Stimulated activated CD8-positive, alpha-beta memory T cell treated with anti-CD3 and anti-CD28 coated beads, Interleukin-7, amount 100 ng/mL, for 24 hours (primary cell): ENCODE measurements at places on chromosomes 13 and 19.

DNA sequence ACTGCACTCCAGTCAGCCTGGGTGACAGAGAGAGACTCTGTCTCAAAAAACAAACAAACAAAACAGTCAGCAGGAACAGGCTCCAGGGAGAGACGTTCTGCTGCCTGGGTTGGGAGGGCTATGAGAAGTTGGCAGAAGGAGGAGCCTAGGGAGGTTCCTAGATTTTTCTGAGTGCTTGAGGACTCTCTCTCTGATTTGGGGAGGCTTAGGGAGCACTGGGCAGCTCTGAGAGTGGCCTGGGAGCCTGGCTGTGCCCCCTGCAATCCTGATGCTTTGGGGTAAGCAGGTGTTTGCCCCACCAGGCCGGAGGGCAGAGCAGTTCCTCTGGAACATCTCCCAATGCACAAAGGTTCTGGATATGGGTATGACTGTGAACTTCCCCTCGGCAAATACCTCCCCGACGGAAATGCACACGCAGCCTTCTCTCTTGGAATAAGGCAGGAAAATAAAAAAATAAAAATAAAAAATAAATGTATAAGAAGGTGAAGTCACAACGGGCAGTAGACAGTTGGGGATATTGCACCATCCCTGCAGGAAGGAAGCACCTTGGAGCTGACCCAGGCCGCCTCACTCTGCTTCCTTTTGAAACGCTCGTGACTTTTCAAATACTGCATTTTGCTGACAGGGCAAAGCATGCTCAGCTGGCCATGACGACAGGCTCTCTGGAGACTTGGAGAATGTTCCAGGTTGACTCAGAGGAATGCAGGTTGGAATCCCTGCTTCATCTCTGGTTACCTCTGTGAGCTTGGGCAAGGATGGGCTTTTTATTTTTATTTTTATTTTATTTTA lies 26.5 kb upstream of the HOMER3 start:
- no peak for DNase-seq

GRCh38 chr19:34325181-34325580 lies 39.8 kb upstream of the GPI start:
- DNase-seq, result no peak

GRCh38 chr13:44243198-44243857 lies 130.3 kb upstream of the SERP2 start:
- DNase-seq, result no peak

DNA sequence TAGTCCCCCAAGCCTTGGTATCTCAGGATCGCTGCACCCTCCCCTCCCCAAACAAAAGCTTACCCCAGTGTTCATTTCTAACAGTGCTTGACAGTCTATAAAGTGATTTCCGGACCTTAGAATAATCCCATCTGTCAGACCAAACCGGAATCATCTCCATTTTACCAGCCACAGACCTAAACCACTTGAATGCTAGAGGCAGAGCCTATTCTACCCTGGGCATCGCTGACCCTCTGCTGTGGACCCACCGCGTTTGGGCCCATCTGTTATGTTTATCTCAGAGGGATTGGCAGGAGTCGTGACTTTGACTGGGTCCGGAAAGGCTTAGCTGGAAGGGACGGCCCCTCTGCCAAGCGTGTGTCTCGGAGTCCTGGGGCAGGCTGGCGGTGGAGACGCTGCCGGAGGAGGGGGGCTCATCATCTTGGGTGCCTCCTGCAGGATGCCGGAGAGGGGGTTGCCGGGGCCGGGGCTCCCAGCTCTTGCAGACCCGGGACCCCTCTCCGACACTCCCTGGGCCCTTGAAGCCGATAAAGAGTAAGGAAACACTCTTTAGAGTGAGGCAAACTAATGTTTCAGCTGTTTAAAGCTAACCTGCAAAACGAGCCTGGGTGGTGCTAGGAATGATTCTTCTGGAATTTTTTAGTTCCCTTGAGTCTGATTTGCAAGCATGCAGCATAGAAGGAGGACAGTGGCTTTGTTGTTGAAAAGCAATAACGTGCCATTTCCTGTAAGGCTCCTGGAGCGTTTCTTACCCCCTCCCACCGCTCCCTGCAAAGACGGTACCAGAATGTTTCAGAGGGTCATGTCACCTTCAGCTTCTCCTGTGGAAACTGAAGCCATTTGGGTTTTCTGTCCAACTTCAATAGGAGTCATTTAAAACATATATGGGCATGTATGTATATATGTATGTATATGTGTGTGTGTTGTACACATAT lies 1.3 kb downstream of the SLC25A42 start:
- DNase-seq, result no peak
